ENCODE measurements at places on chromosomes 5 and 9.

- DNase-seq: no peak
Measured at GRCh38 chr9:70061776-70062175, 18.1 kb downstream of the MAMDC2 start.

DNA sequence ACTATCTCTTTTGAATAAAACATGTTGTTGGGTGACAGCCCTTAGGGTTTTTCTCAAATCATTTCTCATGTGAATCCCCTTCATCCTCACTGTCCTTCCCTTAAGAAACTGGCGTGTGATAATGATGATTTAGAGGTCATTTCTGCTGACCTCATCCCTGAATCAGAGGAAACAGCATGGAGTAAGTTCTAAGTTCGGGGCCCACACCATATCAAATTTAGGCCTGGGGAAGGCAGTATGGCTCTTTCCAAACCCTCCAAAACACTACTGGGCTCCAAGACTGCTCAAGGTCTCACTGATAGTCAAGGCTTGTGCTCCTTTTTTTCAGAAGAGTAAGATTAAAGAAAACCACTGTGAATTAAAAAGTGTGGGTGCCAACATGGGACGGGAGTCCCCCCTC is 872 bp upstream of the SMIM3 start:
- DNase-seq: no peak

DNA sequence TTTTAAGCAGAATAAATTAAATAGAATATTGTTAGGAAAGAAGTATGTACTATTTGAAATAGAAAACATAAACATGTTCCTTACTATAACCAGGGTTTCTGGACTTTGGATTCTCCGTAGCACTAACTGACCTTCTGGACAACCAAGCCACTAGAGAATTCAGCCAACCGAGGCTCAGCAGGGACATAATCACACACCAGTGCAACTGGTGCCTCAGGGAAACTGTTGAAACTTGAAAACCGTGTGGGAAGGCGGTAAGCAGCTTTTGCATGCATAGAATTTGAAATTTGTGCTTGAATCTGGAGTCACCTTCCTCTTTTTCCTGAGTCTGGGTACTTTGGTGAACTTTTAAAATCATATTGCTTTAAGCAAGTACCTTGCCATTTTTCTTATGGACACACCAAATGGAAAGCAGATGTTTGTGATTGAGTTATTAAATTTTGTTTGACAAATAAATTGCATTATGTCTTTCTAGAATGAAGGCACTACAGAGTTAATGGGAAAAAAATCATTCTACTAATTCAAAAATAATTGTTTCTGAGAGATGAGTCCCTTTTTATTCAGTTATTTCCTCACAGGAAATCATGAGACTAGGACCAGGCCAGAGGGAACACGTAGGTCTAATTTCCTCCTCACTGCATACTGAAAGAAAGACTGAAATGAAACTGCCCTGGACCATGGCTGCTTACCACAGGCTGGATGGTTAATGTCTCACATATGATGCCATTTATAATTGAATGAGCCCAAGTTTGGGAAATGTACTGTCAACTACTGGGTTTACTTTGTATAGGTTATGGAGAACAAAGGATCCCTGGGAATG is 20.6 kb upstream of the SCAMP1 start:
- DNase-seq: no peak

DNA sequence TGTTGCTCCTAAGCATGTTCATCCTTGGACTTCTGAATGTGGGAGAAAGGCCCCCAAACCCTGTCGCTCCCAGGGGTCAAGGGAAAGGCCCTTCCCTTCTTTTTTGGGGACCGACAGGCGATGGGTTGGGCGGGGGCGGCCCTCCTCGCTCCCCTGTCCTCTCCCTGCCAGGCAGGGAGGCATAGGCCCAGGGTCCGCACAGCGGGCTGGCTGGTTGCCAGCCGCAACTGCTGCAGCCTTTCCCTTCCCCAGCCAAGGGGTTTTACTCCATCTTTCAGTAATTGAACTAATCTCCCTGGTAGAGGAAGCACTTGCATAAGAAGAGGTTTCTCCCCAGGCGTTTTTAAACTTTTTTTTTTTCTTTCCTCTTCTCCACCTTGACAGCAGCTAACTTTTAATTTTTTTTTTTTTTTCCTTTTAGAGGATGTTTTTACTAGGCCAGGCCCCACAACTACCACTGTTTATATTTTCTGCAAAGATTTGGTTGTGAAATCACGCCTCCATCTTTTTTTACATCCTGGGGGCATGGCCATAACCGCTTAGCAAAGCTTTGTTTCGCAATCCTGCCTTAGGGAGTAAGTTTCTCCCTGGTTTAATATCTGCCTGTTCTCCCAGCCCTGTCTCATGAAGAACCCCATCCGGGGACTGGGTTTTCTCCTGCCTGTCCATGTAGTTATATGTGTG is 216.9 kb upstream of the ZNF608 start:
- no peak for DNase-seq

DNA sequence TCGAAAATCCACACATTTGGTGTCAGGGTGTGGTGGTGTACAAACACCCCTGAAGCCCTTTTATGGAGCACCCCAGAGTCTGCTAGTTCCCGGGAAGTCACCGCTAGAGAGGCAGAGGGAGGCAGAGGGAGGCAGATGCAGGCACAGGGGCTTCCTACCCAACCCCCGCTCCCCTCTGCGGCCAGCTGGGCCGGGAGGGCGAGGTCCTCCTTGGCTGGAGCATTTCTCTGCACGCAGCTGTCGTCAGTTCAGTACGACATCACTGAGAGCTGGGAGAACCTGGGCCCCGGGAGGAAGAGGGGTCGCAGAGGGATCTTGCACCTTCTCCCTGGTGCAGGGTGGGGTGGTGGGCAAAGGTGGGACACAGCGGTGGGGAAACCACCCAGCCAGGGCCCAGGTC is 15.8 kb upstream of the UBAC1 start:
- DNase-seq: no peak

All from head of caudate nucleus (tissue), 42 donors.